Retinal pigment epithelial cell (primary cell): ENCODE measurements at places on chromosomes 6 and 20.

GRCh38 chr20:37200926-37201826 lies 21.8 kb upstream of the MROH8 start:
- no peak for DNase-seq

DNA sequence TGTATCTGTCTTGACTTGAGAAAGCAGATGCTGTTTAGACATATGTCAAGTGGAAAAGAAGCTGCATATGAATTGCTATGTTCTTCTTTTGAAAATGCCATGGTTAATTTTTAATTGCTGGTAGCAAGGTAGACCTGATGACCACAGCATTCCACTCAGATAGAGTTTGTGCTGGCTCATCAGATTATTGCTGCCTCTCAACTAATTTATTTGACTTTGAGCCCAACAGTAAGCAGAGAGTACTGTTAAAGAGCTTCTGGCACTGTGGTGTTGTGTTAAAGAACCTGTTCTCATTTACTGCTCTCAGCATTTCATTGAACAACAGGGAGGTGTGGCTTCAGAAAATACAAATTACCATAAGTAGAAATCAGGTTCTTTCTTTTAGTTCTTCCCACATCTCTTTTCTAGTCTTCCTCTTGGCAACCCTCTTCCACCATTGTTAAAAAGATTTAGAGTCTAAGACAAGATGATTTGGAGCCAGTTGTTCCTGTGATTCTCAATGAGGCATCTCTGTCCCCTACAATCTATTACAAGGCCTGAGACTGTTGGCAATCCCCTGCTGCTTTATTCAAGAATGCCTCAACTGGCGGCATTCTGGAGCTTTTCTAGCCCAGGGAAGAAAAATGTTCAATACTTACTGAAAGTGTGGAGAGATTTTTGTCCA lies 967.6 kb upstream of the GJE1 start:
- DNase-seq = peak; percentile 7

- DNase-seq = peak; percentile 93
Observed at GRCh38 chr20:38109591-38110524, 55.2 kb downstream of the TGM2 start.

GRCh38 chr6:19337101-19337500 lies 500.1 kb upstream of the ID4 start:
- DNase-seq = no peak

- no peak for DNase-seq
Observed at GRCh38 chr6:98833307-98834059, 891 bp upstream of the POU3F2 start.

GRCh38 chr6:96227135-96227534 lies 211.4 kb downstream of the FUT9 start:
- no peak for DNase-seq

DNA sequence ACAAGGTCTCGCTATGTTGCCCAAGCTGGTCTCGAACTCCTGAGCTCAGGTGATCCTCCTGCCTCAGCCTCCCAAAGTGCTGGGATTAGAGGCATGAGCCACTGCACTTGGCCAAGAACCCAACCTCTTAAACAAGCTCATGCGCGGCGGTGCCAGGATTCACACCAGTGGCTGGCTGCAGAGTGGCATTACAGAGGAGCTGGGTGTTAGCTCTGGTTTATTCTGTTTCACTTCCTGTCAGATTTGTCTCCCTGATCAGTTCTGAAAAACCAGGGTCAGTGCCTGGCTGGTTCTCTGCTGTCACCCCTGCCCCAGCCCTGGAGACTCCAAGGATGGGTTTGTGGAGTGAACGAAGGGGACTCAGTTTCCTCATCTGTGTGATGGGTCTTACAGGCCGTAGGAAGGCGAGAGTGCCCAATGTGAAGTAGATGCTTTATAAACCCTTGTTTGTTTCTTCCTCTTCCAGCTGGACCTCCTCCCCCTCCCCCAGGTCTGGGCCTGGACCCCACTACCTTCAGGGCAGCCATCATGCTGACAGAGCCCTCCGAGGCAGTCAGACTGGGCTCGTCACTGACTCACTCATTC lies 63.4 kb downstream of the UBE2V1 start:
- DNase-seq = no peak

DNA sequence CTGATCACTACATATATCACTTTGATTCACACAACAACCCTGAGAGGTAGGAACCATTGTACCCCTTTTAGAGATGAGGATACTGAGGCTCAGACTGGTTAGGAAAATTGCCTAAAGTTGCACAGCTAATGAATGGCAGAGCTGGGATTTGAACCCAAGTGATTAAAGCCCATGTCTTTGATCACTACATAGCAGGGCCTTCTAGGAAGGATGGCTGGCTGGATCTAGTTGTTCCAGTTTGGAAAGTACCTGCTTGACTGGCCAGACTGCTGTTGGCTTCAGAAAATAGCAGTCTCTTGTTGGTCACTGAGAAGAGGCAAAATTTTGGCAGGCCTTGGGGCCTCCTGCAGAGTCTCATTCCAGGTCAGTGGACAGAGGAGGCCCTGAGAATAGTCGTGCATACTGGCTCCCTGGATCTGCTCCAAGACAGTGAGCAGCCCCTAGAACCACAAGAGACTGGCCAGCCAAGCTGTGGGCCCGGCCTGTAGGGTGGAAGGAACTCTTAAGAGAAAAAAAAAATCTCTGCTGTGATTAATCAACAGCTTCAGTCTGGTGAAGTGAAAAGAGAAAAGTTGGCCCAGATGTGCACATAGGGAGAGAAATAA lies 17.5 kb downstream of the PPARD start:
- DNase-seq = no peak

- peak; percentile 22 for DNase-seq
Observed at GRCh38 chr6:46704562-46704961, 16.9 kb downstream of the TDRD6 start.

GRCh38 chr6:149925974-149926777 lies 3.3 kb upstream of the RAET1G start:
- peak; percentile 18 for DNase-seq

GRCh38 chr6:142155895-142156757 lies 9.1 kb downstream of the VTA1 start:
- no peak for DNase-seq

GRCh38 chr6:101626269-101626668 lies 232.8 kb downstream of the GRIK2 start:
- DNase-seq = no peak

- no peak for DNase-seq
Observed at GRCh38 chr20:40636486-40636885, 52.5 kb downstream of the MAFB start.

DNA sequence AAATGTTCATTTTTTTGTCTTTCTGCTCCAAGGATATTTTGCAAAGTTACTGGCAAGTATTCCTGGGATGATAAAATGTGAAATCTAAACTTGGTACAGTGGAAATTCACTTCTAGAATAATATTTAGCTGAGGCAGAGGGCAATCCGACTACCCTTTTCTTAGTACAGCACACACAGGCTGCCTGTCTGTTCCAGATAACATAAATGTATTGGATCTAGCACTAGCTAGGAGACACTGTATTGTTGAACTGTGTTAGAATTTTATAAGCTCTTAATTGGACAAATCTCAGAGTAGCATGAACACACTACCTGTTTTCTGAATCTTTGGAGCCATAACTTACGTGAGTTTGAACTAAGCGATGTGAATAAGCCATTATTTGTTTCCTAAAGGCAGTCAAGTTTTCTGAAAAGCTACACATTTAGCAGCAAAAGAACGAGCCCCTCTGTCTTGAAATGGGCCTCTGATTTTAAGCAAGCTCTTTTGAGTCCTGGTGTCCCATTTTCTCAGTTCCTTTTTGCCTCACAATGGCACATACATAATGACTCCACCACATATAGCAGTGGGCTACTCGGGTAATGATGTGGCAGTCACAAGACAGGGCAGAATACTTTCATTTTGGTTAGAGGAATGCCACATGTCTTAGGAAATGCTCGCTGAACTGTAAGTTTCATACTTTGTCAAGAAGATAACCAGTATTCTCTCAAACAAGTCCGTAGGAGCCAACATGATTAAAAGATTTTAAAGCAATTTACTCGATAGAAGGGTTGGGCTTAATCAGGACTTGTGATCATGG lies 116.5 kb upstream of the ESR1 start:
- peak; percentile 21 for DNase-seq

DNA sequence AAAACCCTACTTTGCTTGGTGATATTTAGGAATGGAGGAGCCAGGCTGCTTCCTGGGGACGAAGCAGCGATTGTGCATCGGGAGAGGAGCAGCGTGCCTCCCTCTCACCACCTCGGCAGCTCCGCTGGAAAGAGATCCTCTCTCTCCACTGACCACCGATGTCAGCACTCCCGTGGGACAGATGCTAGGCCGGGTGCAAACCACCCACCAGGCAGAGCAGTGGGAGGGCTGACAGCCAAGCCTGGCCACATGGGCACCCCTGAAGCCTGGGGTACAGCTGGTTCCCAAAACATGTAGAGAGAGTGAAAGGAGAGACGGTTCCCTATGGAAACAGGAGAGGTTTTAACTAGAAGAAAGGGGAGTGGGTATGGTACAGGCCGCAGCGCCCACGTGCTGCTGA lies 220.0 kb downstream of the ANKRD60 start:
- no peak for DNase-seq

DNA sequence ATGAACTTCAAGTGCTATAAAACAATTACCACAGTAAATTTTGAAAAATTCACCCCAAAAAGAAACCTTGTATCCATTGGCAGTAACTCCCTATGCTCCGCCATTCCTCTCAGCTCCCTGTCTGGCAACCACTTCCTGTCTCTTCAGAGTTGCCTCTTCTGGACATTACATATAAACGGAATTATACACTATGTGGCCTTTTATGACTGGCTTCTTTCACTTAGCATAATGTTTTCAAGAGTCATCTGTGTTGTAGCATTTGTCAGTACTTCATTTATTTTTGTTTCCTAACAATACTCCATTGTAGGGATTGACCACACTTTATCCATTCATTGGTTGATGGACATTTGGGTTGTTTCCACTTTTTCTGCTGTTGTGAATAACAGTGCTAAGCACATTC lies 50.1 kb downstream of the CEP43 start:
- no peak for DNase-seq

- DNase-seq = no peak
Observed at GRCh38 chr6:154425034-154425433, 68.4 kb upstream of the IPCEF1 start.

- no peak for DNase-seq
Observed at GRCh38 chr6:100565439-100566104, 100.9 kb upstream of the SIM1 start.

GRCh38 chr20:4813863-4814695 lies 92.4 kb downstream of the PRND start:
- DNase-seq = no peak

GRCh38 chr6:91299544-91300491 lies 712.9 kb upstream of the MAP3K7 start:
- peak; percentile 10 for DNase-seq

- DNase-seq = no peak
Observed at GRCh38 chr6:123547216-123547978, 89.4 kb downstream of the TRDN start.

DNA sequence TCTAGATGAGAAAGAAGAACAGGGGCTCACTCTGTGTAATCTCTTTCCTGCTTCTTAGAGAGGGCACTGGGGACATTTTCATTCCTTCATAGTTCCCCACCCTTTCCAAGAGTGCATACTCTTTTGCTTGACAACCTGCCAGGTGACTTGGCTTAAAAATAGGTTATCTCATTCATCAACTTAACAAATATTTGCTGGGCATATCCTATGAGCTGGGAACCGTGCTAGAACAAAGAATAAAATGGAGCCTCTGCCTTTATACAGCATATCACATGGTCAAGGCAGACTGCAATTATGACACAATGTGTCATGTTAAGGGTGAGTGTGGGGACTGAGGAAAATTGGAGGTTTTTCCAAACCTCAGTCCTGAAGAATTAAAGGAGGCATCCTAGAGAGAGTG lies 209.8 kb upstream of the FOXA2 start:
- no peak for DNase-seq

- DNase-seq = no peak
Observed at GRCh38 chr6:121310495-121310894, 23.8 kb downstream of the TBC1D32 start.

- DNase-seq = peak; percentile 5
Observed at GRCh38 chr6:88492824-88493223, 326.7 kb upstream of the CNR1 start.

GRCh38 chr6:5089481-5090438 lies 4.6 kb downstream of the PPP1R3G start:
- DNase-seq = no peak

GRCh38 chr6:164051427-164051826 lies 636.9 kb downstream of the QKI start:
- no peak for DNase-seq

GRCh38 chr6:37551002-37551401 lies 51.3 kb upstream of the CCDC167 start:
- no peak for DNase-seq

DNA sequence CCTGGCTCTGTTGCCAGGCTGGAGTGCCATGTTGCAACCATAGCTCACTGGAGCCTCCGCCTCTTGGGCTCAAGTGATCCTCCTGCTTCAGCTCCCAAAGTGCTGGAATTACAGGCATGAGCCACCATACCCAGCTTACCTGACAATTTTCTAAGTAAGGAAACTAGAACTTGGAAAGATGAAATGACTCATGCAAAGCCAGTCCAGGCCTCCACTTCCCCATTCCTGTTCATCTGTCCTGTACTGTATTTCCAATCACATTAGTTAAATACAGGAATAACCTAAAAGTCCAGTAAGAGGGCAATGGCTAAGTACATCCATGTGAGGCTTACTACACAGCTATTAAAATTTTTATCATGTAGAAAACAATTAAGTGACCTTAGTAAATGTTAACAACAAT lies 8.3 kb upstream of the ADGB start:
- DNase-seq = no peak

DNA sequence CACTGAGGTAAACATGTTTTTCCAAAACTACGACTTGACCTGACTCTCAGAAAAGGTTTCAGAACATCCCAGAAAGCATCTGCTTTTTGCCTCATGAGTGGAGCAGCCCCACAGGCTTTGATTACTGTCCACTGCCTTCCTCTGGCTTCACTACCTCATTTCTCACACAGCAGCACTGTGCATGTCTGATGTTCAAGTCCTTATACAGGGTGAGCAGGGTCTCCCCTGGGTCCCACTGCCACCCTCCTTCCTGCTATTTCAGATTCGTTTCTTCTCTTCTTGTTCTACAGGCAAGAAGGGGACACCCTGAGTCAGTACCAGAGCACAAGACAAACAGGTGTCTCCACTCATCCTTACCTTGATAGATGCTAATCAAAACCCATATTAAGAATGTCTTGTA lies 64.7 kb upstream of the NFATC2 start:
- DNase-seq = no peak

DNA sequence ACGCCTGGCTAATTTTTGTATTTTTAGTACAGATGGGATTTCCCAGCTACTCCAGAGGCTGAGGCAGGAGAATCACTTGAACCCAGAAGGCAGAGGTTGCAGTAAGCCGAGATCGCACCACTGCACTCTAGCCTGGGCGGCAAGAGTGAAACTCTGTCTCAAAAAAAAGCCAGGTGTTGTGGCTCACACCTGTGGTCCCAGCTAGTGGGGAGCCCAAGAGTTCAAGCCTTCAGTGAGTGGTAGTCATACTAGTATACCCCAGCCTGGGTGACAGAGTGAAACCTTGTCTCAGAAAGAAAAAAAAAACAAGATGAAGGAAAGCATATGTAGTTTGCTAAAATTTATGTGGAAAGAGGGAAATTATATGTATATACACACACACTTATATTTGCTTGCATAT lies 20.0 kb upstream of the POU5F1 start:
- DNase-seq = no peak

- no peak for DNase-seq
Observed at GRCh38 chr20:8427419-8428040, 295.5 kb downstream of the PLCB1 start.

GRCh38 chr20:50120935-50121693 lies 8.2 kb upstream of the UBE2V1 start:
- DNase-seq = no peak
